RPMI7951 (cell line): ENCODE measurements at places on chromosomes 4 and X.
A peak's percentile ranks its signal among the peaks of the same experiment; 100 is the strongest.

- DNase-seq: no peak
These were observed 203.6 kb downstream of the ARHGEF9 start for GRCh38 chrX:63581398-63581797.

DNA sequence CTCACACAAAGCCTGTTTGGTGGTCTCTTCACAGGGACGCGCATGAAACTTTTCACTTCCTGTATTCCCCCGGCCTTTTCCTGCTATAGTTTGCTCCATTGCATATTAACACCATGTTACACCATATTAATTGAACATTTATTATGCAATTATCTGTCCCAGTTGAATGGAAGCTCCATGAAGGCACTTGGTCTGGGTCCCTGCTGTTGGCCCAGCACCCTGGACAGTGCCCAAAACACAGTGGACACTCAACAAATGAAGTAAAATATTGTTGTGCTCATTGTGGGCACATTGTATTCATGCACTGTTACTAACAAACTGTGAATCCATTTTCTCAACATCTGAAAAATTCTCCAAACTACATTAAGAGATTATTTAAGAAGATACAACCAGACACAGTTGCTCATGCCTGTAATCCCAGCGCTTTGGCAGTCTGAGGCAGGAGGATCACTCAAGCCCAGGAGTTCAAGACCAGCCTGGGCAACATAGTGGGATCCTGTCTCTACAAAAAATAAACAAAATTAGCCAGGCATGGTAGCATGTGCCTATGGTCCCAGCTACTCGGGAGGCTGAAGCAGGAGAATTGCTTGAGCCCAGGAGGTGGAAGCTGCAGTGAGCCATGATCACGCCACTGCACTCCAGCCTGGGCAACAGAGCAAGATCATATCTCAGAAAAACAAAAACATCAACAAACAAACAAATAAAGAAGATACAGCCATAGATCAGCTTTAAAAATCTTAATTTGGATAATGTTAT lies 292.7 kb upstream of the TENM3 start:
- DNase-seq: no peak

GRCh38 chr4:151948351-151949016 lies 187.7 kb upstream of the GATB start:
- peak; percentile 49 for DNase-seq

DNA sequence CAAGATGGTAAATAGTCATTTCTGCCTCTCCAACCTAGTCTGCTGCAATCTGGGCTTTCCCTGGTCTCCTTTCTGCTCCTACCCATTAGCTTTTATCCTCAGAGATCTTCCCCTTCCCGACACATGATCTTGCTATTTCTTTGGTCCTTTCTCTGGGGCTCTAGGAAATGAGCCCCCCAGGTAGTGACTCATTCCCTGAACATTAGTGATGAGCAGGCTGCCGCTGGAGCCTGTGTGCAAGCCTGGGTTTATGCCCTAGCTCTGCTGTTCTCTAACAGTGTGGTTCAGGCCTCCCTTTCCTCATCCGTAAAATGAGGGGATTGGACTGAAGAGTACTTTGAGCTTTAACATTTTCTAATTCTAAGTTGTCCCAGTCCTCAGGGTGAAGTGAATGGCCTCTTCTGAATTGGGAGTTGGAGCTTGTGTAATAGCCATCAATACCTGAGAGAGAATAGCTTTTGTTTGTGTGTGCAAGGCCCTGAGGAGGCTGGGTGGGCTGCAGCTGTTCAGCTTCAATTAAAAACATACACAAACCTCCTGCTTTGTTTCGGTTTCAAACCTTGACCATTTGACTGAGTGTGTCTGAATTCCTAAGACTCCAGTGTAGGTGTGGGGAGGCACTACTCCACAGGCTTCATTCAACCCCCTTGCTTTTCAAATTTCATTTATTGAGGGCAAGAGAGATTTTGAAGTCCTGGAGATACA lies 115.6 kb upstream of the SCML1 start:
- DNase-seq: peak; percentile 79

DNA sequence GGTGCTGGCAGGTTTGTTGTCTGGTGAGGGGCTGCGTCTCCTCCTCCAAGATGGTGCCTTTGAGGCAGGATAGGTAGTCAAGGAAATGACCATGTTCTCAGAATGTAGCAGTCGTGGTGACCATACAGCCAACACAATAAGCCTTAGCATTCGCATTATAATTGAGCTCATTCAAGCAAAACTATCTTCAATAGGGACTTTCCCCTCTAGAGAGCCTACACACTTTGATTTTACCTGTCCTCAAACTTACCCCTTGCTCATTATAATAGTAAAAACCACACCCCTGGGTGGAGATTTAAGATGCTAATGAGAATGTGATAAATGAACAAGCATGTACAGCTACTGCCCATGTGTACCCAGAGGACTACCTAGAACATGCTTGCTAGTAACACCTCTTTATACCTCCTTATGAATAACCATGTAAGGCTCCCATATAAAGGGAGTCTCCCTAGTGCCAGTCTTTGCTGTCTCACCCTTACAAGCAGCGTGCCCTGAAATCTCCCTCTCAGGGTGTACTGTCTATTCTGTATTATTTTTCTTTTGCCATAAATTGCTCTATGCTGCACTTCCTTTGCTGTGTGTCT lies 48.2 kb downstream of the FGFBP1 start:
- DNase-seq: no peak

DNA sequence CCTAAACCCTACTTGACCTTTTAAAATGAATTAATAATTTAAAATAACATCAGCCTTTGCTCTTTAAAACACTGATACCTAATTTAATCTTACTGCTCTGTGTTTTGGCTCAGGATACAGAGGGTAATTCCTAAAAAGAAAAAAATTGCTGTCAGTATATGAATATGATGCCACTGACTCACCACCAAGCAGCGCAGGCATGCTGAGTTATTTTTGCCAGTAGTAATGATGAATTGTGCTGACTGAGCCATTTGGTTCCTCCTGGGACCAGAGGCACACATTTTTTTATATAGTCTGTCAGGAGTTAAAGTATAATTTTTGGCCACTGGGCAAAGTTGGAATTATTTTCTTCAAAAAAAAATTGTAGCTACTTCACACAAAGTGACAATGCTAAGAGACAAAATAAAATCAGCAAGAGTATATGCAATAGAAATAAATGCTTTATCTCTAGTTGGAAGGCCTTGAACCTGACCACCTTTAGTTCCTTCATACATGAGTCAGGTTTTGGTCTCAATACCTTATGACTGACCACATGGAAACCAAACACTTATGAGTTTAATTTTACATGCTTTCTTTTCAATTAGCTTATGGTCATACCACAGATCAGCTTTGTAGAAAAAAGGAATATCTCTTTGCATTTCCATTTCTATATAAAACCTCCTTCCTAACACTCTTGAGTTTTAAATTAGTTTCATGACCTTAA lies 115.1 kb downstream of the PPP3CA start:
- DNase-seq: peak; percentile 54

GRCh38 chr4:41539711-41540110 lies 1.8 kb downstream of the LIMCH1 start:
- no peak for DNase-seq

- no peak for DNase-seq
These were observed 1351.7 kb upstream of the ADGRL3 start for GRCh38 chr4:59848457-59848856.

- peak; percentile 47 for DNase-seq
These were observed 47.8 kb upstream of the SETD7 start for GRCh38 chr4:139603576-139604410.

GRCh38 chrX:48927736-48928382 lies 9.0 kb upstream of the PIM2 start:
- no peak for DNase-seq

- peak; percentile 33 for DNase-seq
These were observed 9.0 kb upstream of the MAGEA8 start for GRCh38 chrX:149871940-149872339.

DNA sequence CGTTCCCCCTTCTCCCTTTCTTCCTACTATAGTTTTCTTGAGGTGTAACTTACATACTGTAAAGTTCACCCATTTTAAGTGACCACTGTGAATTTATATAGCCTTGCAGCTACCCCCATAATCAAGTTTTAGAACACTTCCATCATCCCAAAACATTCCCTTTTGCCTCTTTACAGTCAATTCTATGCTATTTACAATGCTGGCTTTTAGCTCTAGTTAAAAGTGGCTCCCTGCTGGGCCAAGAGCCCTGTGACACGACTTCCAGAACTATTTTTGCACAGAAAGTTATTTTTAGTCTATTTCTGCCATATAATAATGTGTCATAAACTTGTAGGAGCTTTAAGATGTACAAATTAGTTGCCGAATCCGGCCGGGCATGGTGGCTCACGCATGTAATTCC lies 26.9 kb downstream of the MAP7D2 start:
- no peak for DNase-seq

GRCh38 chr4:185018834-185019455 lies 655 bp downstream of the HELT start:
- DNase-seq: no peak

DNA sequence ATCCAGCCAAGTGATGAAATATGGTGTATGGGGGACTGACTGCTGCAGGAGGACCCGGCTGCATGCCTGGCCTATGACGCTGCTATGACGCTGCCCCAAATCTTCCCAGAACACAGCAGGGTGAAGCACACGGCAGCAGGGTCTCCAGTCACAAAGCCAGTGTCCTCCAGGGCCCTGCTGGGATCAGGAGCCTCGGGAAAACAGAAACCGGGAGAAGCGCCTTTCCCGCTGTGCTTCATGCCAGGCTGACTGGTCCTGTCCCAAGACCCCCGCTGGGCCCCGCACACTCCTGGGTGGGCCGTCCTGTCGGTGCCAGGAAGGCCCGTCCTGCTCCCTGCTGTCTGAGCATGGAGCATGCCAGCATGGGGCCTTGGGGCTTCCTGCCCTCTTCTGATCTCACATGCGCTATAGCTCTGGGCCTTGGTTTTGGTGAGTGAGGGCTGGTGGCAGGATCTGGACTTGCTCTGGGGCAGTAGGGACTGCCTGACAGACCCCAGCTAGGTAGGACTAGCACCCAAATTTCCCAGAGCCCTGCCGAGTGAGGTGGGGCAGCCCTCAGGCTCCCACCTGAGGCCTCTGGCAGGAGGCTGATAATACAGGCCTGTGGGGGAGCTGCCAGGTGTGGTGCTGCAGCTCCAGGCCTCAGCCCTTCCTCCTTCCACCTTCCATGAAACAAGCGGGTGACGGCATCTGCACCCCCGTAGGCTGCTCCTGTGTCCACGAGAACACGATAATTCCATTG lies 64.0 kb downstream of the ACOX3 start:
- DNase-seq: no peak

GRCh38 chrX:107355533-107355932 lies 93.9 kb upstream of the FRMPD3 start:
- no peak for DNase-seq

- DNase-seq: peak; percentile 45
These were observed 89.6 kb upstream of the MAD2L1 start for GRCh38 chr4:120156120-120156718.

DNA sequence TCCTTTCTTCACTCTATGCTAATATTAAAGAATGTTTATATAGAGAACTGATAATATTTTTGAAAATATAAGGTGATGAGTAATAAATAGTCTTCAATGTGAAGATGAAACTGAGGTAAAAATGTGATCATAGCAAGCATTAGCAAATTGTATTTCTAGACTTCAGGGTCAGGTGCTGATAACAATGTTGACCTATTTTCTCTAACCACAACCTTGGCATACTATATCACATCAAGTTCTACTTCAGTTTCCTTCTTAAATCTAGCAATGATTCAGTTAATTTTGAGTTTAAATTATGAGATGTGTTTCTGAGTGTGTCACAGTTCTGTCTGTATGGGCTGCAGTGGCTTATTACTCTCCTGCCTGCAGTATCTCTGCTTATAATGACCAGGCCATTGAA lies 209.4 kb downstream of the RAPGEF2 start:
- DNase-seq: no peak

- DNase-seq: no peak
These were observed 22.1 kb downstream of the NUDT6 start for GRCh38 chr4:122900314-122900713.

GRCh38 chr4:18082236-18082635 lies 60.7 kb upstream of the LCORL start:
- no peak for DNase-seq

DNA sequence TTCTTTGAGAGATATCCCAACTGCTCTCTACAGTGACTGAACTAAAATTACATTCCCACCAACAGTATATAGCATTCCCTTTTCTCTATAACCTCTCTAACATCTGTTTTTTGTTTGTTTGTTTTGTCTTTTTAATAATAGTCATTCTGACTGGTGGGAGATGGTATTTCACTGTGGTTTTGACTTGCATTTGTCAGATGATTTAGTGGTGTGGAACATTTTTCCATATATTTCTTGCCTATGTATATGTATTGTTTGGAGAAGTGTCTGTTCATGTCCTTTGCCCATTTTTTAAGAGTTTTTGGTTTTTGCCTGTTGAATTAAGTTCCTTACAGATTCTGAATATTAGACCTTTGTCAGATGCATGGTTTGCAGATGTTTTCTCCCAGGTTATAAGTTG lies 9.0 kb downstream of the USO1 start:
- no peak for DNase-seq

DNA sequence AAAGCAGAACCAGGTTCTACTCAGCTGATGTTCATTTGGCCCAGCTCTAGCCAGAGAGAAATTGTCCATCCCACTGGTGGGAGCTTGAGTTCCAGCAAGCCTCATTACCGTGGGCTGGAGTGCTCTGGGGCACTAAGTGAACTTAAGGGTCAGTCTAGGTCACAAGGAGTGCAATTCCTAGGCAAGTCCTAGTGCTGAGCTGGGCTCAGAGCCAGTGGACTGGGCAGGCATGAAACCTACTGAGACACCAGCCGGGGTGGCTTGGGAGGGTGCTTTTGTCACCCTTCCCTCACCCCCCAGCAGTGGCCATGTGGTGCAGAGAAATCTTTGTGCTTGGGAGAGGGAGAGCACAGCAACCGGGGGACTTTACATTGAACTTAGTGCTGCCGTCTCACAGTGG lies 39.4 kb downstream of the GSX2 start:
- DNase-seq: no peak

DNA sequence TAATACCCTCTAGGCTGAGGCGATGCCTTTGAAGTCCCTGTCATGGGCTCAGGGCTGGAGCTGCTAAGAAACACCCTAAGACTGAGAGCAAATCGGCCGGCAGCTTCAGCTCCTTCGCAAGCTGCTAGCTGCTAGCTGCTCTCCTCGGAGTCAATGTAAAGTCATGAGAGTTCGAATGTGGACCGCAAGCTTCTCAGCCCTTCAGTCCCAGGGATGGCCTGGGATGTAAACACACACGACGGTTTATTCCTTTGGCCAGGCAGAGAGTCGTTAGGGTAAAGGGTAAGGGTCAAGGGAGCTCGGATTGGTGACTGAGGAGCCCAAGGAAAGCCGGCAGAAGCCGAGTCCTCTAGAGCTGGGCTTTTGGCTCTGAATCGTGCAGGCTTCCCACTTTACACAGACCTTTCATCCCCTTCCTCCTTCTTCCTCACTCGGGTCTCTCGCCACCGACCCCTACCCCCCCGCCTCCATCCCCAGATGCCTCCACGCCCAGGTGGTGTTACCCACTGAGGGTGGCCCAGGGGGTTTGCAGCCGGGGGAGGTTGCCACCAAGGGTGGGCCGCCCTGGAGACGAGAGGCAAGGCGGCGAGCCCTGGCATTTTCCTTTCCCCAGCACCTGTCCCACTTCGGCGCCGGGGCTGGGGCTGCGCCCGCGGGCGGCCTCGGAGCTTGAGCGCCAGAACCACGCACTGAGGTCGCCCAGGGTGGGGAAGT lies 3.1 kb upstream of the BCORL1 start:
- no peak for DNase-seq

- peak; percentile 64 for DNase-seq
These were observed 511 bp downstream of the PPM1K start for GRCh38 chr4:88283661-88284438.

- no peak for DNase-seq
These were observed 12.4 kb upstream of the DHRSX start for GRCh38 chrX:2513121-2513664.

GRCh38 chr4:4919927-4920326 lies 60.5 kb downstream of the MSX1 start:
- DNase-seq: peak; percentile 69
